Kidney epithelial cell (primary cell): ENCODE measurements at places on chromosomes 2 and 18. TPM values are rescaled to one million over a fixed set of nuclear protein-coding genes. Genes with fewer than 3 reads are reported as not detected.

Gene KCNS3
- 8.9 and 19.1 TPM in 2 replicates for total RNA-seq

Gene DHRS9
- total RNA-seq = not detected in 2 replicates

Gene DARS1
- total RNA-seq = 69.4 and 69.7 TPM in 2 replicates

Gene GRB14
- 6.0 and 9.2 TPM in 2 replicates for total RNA-seq

Gene C1GALT1C1L
- total RNA-seq = 1.1 and 1.2 TPM in 2 replicates

Gene NFU1
- 25.4 and 28.4 TPM in 2 replicates for total RNA-seq

Gene MOB1A
- 102 and 120 TPM in 2 replicates for total RNA-seq

Gene LDAH
- total RNA-seq = 23.3 and 24.9 TPM in 2 replicates

Gene TFCP2L1
- 4.5 and 5.9 TPM in 2 replicates for total RNA-seq

Gene MC4R
- total RNA-seq = 0.55 TPM in 1 of 2 replicates, not detected in the other

- no peak for DNase-seq
Observed at GRCh38 chr2:225027061-225027762, 15.1 kb downstream of the DOCK10 start.

DNA sequence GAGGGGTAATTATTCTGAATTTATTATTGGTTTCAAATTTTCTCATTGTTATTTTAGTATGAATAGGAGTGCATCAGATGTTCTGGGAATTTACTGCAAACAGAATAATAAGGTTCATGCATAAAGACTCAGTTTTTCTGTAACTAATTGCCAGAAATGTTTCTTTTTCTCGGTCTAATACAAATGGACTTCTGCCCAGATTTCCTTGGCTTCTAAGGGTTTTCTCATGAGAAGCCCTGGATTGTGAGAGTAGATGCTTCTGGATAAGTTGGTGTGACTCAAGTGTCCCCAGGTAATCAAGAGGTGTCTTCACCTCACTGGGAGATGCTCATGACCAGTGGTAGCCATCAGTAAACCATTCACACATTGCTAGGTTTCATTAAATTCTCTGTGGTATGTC is 78.5 kb downstream of the CCDC85A start:
- no peak for DNase-seq

DNA sequence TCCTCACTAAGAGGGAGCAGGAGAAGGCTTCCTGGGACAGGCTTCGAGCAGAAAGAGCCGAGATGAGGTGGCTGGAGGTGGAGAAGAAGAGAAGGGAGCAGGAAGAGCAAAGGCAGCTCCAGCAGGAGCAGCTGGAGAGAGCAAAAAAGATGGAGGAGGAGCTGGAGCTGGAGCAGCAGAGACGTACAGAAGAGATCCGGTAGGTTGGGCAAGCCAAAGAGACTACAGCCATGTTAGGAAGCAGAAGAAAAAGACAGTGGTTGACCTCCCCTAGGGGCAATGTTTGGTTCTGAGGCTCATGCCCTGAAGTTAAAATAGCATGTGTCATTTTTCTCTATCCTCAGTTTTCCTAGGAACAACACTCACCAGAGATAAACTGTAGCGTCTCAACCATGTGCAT is 45.1 kb downstream of the SUMO1 start:
- DNase-seq = no peak

DNA sequence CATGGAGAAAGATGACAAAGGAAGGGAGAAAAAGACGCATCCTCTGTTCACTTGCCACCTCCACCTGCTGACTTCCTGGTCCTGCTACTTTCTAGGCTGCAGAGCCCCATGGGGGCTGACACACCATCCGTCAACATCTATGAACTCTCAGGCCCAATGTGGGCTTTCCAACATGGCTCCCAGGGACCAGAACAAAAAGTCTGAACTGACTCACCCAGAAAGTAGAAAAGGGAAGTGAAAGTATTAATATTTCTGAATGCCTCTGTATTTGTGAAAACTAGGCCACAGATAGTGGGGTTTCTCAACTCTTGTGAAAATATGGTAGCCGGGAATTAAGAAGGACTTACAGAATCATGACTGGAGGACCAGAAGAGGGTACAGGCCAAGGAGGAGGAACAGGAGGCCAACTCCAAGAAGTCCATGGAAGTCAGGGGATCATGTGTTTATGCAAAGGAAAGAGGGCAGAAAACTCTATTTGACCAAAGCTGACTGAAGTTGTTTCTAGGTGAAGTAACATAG is 123.1 kb upstream of the CAB39 start:
- DNase-seq = no peak

GRCh38 chr2:64260817-64261216 is 116.6 kb upstream of the PELI1 start:
- DNase-seq = no peak

DNA sequence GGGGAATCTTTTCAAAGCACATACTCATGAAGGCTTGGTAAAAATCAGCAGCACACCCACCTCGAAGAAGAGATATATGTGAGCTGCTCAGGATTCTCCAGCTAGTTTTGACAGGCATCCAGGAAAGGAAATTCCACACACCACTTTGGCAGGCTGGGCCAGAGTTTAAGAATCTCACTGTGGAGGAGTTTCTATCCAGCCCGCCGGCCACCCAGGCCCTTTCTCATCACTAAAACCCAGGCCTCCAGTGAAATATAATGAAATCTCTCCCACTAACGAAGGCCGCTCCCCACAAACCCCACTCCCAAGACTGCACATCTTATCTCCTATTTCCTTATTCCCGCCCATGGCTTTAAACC is 202.0 kb downstream of the GLI2 start:
- DNase-seq = no peak

- DNase-seq = no peak
Observed at GRCh38 chr2:143128681-143129580, at the start of gene ARHGAP15. Gene ARHGAP15 (plus strand): TSS chr2:143129419.

DNA sequence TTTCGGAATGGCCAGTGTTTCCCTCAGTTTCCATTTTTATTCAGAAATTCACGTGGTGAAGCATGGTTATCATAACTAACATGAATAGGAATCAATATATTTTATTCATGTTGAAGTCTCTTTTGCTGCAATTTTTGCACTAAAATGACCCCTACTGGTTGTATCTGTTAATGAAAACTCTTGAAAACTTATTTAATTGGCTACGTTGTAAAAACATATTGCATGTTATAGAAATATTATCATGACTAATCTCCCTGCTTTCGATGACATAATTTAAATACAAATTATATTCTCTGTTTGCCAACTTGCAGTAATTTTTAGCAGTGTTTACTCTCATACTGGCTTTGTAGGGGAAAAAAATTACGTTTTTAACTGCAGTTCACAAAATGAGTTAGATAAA is 3.5 kb downstream of the CRIM1 start:
- no peak for DNase-seq

- peak; percentile 9 for DNase-seq
Observed at GRCh38 chr18:48133671-48134251, 203.3 kb upstream of the SMAD2 start.

DNA sequence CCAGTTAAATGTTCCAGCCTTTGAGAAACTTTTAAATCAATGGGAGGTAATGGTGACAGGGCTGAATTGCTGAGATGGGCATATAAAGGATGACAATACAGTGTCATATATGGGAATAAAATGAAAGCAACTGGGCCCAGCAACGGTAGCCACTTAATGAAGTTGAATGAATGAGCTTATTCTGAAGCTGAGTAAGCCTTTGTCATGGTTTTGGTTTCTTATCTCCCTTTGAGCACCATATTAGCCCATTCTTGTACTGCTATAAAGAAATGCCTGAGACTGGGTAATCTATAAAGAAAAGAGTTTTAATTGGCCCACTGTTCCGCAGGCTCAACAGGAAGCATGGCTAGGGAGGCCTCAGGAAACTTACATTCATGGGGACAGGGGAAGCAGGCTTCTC is 3.5 kb upstream of the THUMPD2 start:
- DNase-seq = no peak

GRCh38 chr2:220510668-220511067 is 883.2 kb downstream of the SLC4A3 start:
- DNase-seq = no peak

DNA sequence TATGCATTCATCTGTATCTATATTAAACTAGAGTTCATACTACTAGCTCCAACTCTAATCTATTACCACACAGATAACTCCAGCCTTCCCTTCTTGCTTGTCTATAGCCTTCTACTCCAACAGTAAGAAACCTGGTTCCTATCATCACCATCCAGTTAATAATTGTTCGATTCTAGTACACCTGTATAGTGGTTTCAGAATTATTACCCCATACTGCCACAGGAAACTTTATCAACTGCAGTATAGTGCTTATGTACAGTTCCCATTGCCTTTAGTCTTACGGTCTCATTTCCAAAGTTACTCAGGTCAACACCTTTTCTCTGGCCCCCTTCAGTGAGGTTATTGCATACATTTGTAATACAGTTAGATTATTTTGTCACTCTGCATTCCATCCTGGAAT is 14.5 kb downstream of the METTL8 start:
- no peak for DNase-seq

DNA sequence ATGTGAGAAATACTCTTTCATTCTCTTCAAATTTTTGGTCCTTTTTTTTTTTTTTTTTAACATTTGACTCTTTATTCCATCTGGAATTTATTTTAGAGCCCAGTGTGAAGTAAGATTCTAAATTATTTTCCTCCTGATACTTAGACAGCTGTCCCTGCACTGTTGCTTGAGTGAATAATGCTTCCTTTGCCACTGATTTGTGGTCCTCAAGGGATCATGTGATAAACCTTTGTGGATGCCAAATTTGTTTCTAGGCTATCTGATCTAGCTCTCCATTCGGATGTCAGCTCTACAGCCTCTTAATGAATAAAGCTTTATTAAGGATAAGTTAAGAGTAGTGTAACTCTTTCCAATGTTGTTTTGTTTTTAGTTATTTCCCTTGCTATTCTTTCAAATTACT is 142.3 kb downstream of the SMAD7 start:
- no peak for DNase-seq

GRCh38 chr2:237708961-237709360 is 81.6 kb downstream of the LRRFIP1 start:
- no peak for DNase-seq

DNA sequence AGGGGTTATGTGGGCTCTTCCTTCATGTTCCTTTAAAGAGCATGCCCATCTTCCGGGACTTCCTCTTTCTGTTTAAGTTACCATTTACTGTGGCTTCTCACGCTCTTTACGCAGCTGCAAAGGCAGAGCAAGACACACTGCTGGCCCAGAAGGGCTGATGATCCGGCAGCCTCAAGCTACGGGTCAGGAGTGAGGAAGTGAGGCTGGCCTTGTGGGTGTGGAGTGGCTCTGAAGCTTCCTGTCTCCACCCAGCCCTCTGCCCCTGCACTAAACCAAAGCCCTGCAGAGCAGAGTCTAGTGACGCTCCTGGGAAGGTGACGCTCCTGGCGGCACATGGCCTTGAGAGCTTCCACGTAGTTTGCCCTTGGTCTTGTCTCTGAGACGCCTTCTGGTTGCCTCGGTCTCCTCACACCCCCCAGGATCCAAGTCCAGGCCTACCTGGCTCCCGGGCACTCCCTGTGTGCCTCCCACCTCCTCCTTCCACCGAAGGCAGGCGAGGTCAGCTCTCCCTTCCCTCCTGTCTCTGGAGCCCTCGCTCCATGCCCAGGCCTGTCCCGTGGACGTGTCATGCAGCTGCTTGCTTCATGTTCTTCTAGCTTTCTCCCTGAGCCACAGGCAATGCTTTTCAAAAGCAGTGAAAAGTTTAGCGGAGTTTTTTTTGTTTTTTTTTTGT is 50.3 kb downstream of the ARL4C start:
- no peak for DNase-seq

GRCh38 chr2:229416116-229416694 is 145.1 kb upstream of the PID1 start:
- DNase-seq = peak; percentile 19

DNA sequence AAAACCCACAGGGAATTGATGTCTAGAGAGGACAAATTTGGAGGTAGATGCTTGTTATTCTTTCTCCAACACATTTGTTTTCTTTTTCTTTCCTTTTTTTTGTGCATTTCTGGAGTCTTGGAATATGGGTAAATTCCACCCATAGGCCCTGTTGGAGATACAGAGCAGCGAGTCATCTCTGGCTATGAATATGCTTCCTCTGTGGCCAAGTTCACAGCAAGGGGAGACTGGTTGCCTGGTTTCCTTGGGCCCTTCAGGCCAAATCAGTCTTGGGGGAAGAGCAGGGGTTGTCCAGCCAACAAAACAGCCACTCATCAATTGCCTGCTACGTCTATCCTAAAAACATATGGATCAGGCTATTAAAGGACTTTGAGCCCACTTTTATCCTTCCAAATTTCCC is 27.5 kb downstream of the SP100 start:
- DNase-seq = no peak

- DNase-seq = no peak
Observed at GRCh38 chr2:38535744-38536506, 66.8 kb downstream of the HNRNPLL start.

- no peak for DNase-seq
Observed at GRCh38 chr2:195782156-195782555, 125.1 kb downstream of the SLC39A10 start.

- DNase-seq = peak; percentile 50
Observed at GRCh38 chr2:177397481-177398289, 5.1 kb downstream of the AGPS start.

DNA sequence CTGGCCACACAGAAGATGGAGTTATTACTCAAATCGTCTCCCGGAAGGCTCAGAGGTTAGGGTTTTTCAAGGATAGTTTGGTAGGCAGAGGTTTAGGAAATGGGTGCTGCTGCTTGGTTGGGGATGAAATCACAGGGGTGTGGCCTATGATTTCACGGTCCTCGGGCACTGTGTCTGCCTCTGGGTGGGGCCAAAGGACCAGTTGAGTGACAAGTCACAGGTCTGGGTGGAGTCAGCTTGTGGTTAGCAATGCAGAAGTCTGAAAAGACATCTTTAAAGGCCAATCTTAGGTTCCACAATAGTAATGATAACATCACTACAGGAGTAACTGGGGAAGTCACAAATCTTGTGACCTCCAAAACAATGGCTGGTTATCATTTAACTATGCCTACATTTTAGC is 387.8 kb downstream of the ZNF521 start:
- DNase-seq = no peak

DNA sequence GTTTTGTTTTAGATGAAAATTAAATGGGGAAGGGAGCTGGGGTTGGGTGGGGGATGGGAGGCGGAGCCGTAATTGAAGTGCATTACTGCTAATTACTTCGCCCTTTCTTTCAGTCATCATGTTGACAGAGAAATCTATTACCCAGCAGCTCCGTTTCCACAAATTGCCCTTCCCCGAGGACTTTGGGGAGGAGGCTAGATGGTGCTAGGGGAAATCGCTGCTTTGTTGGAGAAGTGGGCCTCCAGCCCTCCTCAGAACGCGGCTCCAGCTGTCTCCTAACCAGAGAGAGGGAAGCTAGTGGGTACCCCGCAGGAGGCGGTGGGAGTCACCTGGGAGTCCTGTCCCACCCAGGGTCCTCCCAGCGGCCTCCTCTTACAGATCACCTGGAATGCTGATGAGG is 130.9 kb upstream of the MYCN start:
- DNase-seq = no peak

GRCh38 chr2:222877556-222878300 is 16.9 kb downstream of the ACSL3 start:
- no peak for DNase-seq

GRCh38 chr2:178397002-178397605 is 53.9 kb downstream of the PRKRA start:
- DNase-seq = no peak
